ENCODE measurements at places on chromosomes 16 and 17. TPM values are rescaled to one million over a fixed set of nuclear protein-coding genes. Genes with fewer than 3 reads are reported as not detected.

Gene CA4
- total RNA-seq = 73.1 TPM

Gene TVP23A
- 0.69 TPM for total RNA-seq

Gene CA7
- total RNA-seq = not detected

Gene RNF157
- 3.8 TPM for total RNA-seq

Gene CSF3
- 1.2 TPM for total RNA-seq

Gene ARL5C
- not detected for total RNA-seq

Gene KCNJ18
- not detected for total RNA-seq

Gene ZNF624
- total RNA-seq = 5.6 TPM

- no peak for DNase-seq
These were observed 16.5 kb downstream of the PHKB start for GRCh38 chr16:47477679-47478078.

DNA sequence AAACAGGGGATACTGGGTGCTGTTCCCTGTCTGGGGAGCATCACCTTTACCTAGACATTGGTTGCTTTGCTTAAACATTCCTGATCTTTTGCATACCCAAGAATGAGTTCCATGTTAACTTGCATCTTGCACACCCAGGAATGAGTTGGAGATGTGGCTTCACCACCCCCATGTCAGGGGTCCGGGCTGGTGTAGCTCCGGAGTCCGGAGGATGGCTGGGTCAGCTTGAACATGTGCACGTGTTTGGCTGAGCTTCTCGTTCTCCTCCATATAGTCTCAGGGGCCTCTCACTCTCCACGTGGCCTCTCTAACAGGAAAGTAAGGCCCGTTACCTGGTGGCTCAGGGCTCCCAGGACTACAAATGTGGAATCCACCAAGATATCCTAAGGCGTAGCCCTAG is 18.2 kb upstream of the AMZ2 start:
- DNase-seq = no peak

DNA sequence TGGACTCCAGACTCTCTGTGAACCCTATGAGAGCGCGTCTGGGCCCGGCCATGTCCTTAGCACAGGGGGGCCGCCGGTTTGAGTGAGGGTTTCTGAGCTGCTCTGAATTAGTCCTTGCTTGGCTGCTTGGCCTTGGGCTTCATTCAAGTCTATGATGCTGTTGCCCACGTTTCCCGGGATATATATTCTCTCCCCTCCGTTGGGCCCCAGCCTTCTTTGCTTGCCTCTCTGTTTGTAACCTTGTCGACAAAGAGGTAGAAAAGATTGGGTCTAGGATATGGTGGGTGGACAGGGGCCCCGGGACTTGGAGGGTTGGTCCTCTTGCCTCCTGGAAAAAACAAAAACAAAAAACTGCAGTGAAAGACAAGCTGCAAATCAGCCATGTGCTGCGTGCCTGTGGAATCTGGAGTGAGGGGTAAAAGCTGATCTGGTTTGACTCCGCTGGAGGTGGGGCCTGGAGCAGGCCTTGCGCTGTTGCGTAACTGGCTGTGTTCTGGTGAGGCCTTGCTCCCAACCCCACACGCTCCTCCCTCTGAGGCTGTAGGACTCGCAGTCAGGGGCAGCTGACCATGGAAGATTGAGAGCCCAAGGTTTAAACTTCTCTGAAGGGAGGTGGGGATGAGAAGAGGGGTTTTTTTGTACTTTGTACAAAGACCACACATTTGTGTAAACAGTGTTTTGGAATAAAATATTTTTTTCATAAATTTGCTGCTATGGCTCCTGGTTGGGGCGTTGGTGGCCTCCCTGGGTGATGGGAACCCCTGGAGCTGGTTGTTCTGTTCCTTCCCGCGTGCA is 23.1 kb downstream of the STAT5A start:
- DNase-seq = peak; percentile 93

DNA sequence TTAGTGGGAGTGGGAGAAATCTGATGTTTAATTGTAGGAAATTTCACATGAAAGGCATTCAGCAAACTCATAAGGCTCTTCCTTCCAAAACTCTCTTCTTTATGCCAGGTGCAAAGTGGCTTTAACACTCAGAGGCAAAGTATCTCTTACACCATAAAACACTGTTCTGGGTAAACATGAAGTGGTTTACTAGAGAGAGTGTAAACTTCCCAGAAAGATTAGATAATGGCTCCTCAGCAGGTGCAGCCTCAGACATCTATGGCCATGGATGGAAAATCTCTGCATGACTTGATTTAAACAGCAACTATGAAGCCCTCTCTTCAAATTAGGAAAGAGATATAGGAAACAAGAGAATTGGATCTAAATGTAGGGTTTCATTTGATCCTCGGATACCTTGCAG is 583.1 kb upstream of the SALL1 start:
- no peak for DNase-seq

DNA sequence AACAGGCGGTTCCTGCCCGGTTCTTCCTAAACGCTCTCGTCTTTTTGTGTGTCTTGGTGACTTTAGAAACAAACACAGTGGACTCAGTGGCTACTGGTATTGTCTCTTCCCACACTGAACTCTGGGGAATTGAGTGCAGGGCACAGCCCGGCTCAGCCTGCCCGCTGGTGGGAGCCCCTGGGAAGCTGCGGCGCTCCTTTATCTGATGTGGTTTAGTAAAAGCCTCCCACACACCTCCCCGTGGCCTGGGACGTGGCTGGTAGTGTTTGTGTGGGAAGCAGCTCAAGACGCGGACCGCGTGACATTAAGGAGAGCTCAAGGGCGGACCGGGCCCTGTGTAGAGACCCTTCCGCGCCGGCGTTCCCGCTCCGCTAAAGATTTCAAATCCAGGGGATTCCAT is 55.4 kb upstream of the PVALEF start:
- DNase-seq = no peak

DNA sequence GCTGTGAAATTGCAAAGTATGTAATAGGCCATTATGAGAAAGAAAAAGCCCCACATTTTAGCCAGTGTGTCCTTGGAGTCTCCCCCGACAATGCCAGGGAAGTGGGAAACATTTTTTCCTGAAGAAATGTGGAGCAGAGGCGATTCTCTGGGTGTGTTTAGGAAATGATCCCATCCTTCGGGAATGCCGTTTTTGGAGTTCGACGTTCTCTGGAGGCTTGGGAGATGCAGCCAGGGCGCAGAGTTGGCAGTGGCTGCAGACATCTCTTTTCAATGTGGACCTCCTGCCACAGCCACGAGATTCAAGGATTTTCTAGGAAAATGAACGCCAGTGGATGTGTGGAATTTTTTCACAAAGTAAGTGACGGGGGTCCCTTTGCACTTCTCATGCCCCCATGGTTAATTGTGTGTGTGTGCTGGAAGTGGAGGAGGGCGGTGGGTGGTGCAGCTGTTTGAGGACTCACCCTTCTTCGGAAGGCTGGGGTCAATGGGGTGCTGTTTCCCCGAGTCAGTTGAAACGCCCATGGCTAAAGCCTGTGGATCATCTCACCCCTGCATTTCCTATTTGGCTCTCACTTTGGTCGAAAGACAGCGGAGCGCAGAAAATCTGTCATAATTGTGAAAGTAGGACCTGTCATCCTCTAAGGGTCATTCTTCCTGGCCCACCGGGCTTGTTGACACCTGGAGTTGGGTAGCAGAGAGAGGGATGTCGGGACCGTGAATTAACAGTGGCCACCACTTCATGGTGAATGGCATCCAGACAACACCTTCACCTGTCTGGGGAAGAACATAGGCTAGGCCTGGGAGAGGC is 73.2 kb downstream of the CMIP start:
- DNase-seq = no peak

DNA sequence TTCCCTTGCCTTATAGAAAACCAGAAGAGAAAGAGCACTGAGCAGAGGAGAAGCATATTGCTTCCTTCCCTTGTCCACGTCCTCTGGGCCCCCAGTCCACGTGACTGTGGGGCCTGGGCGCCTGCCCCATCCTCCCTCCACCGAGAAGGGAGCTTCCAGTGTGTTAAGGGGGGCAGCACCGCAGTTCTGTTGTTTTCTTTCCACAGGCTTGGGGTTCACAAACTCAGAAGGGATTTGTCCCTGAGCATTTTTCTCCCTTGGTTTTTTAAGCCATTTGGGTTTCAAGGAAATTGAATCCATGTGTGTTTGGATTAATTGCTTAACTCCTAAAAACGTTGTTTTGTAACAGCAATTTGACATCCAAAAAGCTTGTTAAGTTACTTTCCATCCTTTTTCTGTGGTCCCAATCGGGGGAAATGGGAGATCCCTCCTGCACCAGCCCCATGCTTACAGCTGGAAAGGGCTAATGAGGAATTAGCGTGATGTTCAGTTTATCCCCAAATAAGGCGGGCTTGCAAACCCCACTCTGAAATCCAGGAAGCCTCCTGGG is 347.5 kb upstream of the TNRC6C start:
- DNase-seq = peak; percentile 27

DNA sequence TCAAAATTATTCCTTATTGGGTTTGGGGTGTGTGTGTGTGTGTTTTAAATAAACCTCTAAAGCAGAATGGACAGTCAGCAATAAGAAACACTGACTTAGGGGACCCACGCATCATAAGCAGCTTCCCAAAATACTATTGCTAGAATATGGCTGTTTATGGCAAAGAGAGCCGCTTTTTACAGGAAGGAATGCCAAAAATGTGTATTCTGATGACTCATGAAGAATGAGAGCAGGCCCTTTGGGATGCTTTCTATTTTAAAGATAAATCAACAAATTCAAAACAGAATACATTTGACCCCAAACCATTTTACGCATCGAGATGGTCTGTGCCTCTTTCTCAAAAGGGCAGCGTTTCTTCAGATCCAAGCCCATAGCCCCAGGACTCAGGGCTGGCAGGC is 37.5 kb downstream of the ARHGAP17 start:
- no peak for DNase-seq

DNA sequence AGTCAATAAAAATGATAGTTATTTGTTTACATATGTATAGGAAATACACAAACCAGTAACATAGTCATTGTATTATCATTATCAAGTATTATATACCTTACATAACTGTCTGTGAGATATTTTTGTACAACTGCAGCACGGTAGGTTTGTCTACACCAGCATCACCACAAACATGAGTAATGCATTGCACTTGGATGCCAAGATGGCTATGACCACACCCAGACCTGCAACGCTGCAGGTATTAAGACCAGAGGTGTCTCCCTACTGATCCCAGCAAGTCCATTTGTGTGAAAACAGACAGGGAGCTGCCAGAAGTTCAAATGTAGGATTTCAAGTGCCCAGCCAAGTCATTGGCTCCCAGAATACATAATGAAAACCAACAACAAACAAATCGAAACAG is 34.2 kb upstream of the NOS2 start:
- no peak for DNase-seq

GRCh38 chr17:45906927-45907622 is 12.7 kb downstream of the MAPT start:
- no peak for DNase-seq

DNA sequence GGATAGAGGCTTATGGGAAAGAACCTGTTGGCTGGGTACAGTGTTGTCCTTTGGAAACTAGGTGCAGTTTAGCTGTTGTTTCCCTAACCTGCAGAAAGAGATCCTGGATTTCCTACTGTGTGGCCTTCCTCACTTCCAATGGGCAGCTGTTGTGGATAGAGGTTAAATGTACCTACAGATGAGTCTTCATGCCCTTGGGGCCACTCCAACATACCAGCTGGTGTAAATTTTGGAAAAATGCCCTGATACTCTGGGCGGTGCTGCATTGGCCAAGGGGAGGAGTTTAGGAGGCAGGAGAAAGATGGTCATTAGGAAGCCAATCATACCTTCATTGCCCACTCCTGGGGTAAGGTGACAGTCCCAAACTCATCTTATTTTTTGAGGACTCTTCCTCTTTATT is 70.2 kb downstream of the SNX11 start:
- DNase-seq = no peak

GRCh38 chr17:2057175-2057759 is 2.4 kb downstream of the HIC1 start:
- no peak for DNase-seq

DNA sequence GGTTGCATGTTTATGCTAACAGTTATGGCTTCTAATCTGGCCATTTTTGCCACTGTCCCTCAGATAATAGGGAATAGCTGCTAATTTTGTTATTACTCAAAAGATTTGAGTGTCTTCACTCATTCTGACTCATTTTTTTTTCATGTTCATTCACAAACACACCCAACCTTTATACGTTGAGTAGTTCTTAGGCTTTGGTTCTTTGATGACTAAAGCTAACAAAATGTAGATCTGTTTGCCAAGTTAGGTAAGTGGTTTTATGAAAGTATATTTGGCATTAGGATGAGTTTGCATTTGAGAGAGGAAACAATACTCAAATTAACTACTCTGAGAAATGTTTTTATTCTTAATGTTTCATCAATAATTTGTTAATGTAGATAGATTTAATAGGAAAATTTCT is 3.6 kb downstream of the MAP2K4 start:
- no peak for DNase-seq

All from upper lobe of right lung (tissue), 1 donor.